ENCODE measurements at places on chromosomes 5 and 9.
A peak's percentile ranks its signal among the peaks of the same experiment; 100 is the strongest.

- DNase-seq: no peak
These were observed 9.7 kb downstream of the SEMA6A start for GRCh38 chr5:116564756-116565490.

GRCh38 chr5:77844623-77845323, 68.6 kb upstream of the TBCA start:
- DNase-seq: peak; percentile 36

- DNase-seq: no peak
These were observed 71.7 kb downstream of the SUSD1 start for GRCh38 chr9:112103405-112103804.

DNA sequence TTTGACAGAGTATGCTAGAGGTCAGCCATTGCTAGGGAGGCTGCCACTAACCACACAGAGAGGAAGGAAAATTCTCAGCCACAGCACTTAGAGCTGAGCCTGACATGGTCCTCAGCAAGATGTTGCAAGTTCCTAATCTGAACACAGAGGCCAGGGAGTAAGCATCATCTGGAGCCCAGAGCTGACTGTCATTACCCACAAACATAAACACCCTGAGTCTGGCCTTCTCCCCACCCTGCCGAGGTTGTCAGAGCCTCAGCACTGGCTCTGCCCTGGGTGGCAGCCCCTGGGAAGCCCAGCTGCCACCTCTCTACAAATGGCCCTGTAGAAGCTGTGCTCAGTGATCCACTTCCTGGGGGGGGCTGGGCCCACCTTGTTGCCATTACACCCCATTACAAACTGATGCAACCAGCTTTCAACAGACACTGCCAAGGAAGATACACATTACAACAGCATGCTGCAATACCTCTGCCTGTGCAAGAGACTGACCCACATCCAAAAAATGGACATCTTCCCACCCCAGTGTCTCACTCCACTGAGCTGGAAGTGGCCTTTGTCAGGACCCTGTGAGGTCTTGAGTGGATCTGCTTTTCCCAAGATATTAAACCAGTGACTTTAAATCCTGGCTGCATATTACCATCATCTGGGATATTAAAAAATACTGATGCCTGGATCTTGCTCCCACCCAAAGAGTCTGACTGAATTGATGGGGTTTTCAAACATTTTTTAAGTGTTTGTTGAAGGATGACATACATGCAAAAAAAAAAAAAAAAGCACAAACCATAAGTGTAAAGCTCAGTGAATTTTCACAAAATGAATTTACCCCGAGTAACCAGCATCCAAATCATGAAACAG, 33.0 kb downstream of the IRF1 start:
- DNase-seq: no peak

DNA sequence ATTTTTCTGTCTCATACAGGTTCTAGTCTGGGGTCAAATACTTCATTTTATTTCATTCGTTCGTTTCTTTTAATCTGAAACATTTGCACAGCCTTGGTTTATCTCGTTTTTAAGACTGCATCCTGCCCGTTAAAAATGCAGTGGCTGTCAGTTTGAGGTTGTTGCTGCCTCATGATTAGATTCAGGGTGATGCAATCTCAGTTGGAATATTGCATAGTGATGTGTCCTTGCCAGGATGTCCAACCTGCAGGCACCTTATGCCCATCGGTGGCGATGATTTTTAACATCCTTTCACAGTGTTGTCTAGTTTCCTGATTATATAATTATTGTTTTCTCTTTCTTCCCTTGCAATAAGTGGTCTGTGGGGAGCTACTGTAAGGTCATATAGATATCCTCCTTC, 45.1 kb downstream of the SH3GL2 start:
- DNase-seq: no peak

- peak; percentile 49 for DNase-seq
These were observed 31.2 kb downstream of the PRDM6 start for GRCh38 chr5:123120197-123120596.

DNA sequence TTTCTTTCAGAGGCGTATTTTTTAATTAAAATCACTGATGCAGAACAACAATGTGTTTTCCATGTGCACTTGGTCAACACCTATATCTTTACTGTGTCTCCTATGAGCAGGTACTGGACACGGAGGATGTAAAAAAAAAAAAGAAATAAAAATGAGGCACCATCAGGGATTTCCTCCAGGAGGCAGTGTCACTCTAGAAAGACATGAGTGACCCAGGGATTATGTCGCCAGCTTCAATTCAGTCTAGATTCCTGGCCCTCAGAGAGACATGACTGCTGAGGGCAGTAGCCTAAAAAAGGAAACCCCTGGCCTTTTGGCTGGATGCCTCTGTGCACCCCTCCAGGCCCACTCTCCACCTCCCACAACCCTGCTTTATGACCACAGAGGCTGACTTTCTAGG, 18.3 kb upstream of the IL33 start:
- DNase-seq: peak; percentile 43

DNA sequence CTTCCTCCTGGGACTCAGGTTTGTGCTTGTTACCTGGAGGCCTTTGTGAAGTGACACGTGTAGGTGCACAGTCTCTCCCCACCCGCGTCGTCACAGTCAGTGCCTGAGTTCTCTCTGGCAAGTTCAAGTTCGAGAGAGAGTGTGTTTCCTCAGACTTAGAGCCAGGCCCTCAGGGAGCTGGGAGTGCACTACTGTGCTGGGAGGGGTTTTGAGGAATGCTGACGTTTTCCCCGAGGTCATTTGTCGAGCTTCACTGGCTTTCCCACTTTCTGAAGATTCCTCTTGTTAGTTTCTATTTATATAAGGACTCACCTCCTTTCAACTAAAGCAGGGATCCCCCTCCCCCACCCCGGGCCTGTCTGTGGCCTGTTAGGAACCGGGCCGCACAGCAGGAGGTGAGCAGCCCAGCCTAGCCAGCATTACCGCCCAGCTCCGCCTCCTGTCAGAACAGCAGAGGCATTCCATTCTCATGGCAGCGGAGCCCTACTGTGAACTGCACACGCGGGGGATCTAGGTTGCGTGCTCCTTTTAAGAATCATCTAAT, 209.2 kb downstream of the DIRAS2 start:
- peak; percentile 68 for DNase-seq

DNA sequence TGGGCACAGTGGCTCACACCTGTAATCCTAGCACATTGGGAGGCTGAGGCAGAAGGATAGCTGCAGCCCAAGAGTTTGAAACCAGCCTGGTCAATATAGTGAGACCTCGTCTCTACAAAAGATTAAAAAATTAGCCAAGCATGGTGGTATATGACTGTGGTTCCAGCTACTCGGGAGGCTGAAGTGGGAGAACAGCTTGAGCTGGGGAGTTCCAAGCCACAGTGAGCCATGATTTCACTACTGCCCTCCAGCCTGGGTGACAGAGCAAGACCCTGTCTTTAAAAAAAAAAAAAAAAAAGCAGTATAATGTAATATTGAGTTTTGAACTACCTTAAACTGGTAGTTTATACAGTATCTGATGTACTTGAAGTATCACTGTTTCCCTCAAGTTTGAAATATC, 358.4 kb downstream of the EBF1 start:
- DNase-seq: no peak

- DNase-seq: no peak
These were observed 28.6 kb downstream of the IDNK start for GRCh38 chr9:83651558-83651957.

DNA sequence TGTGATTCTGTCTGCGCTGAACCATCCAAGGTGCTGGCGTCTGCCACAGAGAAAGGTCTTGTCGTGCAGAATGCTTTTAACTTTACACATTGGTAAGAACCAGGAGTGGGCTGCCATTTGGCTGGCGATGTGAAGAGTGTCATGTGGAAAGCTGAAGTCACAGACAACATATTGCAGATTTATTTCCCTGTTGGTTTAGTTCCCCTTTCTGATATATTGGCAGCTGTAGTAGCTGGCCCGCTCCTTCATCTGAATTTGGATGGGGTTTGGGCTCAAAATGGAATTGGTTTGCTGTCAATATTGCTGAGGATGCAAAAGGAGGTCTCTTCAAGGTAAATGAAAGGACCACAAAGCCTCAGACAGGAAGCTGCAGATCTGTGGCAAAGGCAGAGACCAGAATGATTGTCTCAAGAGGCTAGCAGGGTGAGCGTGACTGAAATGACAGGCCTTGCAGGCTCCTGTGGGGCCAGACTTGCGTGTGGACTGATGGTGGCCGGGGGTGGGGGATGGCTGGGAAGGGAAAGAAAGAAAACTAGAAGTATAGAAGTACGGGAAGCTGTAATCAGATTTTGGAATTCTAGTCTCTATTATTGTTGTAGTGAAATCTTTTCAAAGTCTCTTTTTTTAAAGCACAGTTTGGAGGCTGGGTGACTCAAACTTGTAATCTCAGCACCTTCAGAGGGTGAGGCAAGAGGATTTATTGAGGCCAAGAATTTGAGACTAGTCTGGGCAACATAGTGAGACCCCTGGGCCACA, 25.1 kb upstream of the CD180 start:
- DNase-seq: no peak

DNA sequence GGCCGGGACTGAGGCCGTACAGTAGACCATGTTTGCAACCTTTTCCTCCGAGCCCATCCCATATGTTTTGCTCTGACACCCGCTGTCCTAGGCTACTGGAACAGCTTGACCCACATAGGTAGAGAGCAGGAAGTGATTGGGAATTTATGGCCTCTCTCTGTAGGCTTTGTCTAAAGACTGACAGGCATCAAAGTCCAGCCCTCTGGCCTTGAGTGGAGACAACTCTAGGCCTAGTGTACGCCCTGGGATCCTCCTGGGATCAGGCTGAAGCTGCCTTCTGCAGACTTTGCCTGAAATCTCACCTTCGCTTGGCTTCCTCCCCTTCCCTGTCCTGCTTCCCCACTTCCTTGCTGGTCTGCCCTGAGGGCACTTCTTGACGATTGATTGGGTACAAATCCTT, 13.6 kb upstream of the AKNA start:
- DNase-seq: no peak

GRCh38 chr5:20554001-20554400, 566.0 kb upstream of the CDH18 start:
- no peak for DNase-seq

- no peak for DNase-seq
These were observed 126.4 kb downstream of the KCTD16 start for GRCh38 chr5:144297081-144297480.

- DNase-seq: peak; percentile 39
These were observed 681 bp downstream of the MAN2A1 start for GRCh38 chr5:109690242-109690974.

DNA sequence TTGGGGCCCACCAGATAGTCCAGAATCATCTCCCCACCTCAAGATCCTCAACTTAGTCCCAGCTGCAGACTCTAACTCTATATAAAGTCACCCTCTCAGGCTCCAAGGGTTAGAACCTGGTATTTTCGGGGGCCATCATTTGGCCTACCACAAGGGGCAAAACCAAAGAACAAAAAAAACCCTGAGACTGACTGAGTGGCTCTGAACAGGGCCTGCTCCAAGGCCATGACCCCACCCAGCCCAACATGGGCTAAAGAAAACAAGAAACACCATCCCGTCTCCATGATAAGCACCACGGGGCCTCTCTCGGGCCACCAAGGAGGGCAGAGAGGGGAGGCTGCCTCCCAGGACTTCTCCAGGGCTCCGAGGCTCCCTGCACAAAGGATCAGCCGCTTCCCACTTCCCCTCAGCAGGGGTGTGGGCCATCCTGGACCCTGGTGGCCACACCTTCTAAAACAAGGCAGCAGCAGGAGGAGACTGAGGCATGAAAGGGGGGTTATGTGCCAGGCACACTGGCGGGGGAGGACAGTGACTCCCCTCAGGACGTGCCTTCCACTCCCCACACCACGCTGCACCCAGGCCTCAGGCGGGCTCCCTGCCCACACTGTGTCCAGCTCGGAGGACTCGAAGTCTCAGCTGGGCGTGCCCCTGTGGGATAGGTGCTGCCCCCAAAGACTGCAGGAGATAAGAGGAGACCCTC, 51.5 kb downstream of the SEMA4D start:
- no peak for DNase-seq

DNA sequence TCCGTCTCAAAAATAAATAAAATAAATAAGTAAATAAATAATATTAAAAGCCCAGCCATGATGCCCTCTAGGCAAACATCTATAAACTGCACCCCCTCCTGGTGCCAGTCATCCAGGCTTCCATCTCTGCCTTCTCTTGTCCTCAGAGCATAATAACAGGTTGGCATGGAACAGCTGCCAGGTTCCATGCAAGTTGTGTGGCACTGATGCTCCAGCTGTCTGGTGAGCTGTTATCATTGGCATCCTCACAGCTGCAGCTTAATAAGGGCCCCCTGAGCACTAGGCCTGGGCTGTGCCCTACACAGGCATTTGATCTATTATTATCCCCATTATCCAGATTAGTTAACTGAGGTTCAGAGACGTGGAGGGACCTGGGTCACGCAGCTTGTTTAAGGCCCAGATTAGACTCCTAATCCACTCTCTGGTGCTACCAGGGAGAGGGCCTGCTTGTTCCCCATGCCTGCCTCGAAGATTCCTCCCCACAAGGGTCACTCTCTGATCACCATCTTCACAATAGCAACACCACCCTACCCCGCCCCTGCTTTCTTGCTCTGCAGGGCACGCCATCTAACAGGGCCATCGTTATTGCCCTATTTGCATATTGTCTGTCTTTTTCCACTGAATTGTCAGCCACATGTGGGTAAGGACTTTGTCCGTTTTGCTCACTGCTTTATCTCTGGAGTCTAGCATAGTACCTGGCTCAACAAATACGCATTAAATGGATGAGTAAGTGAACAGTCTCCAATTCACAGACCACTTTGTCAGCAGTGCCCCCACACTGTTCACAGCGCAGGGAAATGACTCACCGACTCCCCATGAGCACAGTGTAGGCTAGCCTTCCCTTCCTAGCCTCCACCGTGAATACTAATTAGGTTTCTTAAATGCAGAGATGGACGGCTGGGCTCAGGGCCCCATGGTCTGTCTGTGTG, 1.5 kb upstream of the DNM1 start:
- DNase-seq: no peak

DNA sequence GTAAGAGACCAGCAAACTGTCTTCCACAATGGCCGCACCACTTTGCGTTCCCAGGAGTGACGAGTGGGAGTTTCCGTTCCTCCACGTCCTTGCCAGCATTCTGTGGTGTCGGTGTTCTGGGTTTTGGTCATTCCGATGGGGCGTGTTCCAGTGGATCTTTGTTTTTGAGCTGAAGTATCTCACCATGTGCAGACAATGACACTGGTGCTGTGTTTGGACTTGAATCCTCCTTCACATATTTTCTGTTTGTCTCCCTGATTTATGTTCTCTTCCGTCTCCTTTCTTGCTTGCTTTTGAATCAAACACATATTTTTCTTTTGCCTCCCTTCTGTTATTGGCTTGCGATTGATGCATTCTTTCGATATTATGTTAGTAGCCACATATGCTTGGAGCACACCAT, 60.8 kb upstream of the IRX4 start:
- DNase-seq: no peak

GRCh38 chr5:44365345-44365744, 23.9 kb downstream of the FGF10 start:
- no peak for DNase-seq

Measured in iPS-NIHi11 (cell line).